ENCODE measurements at places on chromosomes 7 and 10.

GRCh38 chr7:126411821-126412383, 840.8 kb downstream of the GRM8 start:
- DNase-seq: no peak

GRCh38 chr10:71475243-71475871, 78.6 kb downstream of the CDH23 start:
- no peak for DNase-seq

- DNase-seq: no peak
Observed at GRCh38 chr10:80443531-80443974, 10.6 kb upstream of the TSPAN14 start.

DNA sequence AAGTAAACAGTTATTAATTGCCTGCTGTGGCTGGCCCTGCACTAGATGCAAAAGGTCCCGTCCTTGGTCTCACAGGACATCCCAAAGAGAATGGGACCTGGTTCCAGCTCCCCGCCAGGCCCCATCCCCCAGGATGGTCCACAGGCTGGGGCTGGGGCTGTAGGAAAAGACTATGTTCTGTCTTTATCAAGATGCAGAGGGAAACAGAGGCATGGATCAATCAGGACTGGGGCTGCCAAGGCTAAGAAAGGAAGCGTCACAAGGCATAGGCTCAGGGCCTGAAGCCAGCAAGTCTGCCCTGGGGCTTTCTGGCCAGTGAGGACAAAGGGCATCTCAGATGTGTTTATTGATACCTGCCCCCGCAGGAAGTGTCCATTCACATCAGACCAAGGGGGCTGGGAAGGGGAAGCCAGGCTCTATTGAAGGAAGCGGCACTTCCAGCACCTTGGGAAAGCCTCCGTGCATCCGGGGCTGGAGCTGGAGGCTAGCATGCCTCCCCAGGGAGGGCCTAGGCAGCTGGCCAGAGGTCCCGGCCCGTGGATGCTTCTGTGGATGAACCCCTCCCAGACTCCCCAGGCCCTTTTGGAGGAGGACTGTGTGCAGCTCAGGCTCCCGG, 5.8 kb downstream of the VSIR start:
- no peak for DNase-seq

GRCh38 chr7:57487957-57488356, 38.0 kb downstream of the ZNF716 start:
- no peak for DNase-seq

- no peak for DNase-seq
Observed at GRCh38 chr7:49850921-49851613, 77.6 kb downstream of the VWC2 start.

DNA sequence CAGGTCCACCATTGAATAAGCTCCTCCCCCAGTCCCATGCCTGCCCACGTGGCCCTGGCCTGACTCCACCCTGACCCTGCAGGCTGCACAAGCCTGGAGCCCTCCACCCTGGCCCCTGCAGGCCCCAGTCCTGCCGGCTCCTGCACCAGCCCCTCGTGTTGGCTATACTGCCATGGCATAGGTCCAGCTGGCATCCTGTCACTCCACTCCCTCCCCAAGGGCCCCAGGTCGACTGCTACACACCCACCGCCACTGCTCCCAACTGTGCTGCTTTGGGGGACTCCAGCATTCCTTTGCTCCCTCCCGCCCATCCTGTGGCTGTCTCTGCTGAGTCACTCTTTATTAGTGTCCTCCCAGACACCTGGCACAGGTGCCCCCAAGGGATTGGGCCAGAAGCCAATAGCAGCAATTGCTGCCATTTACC, 32.4 kb upstream of the HSPA12A start:
- DNase-seq: no peak

GRCh38 chr10:101007915-101008822, 8.6 kb downstream of the LZTS2 start:
- no peak for DNase-seq

DNA sequence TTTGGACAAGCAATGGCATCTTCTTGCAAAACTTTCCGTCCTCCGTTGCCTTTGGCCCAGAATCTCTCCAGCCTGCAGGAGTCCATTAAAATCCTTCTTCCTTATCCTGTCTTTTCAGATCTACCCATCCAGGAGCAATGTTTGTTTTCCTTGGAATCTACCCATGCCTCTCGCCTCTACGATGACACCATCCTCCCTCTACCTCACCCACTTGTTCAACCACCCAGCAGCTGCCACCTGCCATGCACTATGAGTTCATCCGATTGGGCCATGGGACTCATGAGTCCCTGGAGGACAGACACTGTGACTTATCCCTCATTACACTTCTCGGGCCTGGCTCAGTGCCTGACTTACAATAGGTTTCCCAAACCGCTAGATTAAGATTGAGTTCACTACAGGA, 26.8 kb upstream of the MGMT start:
- no peak for DNase-seq

Measured in activated CD8-positive, alpha-beta memory T cell treated with anti-CD3 and anti-CD28 coated beads for 1 hour (primary cell).